Small intestine (tissue), 16 donors: ENCODE measurements at places on chromosomes 5 and 9.
A peak's percentile ranks its signal among the peaks of the same experiment; 100 is the strongest.

DNA sequence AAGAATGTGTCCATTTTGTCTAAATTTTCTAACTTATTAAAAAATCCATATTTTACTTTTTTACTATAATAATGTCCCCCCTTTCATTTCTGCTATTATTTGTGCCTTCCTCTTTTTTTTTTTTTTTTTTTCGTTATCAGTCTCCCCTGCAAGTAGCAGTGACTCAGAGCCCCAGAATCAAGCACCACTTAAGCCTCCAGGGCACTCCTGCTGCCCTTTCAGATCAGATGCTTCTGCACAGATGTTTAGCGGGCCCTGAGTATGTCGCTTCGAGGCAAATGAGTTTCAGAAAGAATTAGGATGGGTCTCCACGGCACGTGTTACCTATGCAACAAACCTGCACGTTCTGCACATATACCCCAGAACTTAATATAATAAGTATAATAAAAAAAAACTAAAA lies 11.7 kb downstream of the MED7 start:
- no peak for DNase-seq

DNA sequence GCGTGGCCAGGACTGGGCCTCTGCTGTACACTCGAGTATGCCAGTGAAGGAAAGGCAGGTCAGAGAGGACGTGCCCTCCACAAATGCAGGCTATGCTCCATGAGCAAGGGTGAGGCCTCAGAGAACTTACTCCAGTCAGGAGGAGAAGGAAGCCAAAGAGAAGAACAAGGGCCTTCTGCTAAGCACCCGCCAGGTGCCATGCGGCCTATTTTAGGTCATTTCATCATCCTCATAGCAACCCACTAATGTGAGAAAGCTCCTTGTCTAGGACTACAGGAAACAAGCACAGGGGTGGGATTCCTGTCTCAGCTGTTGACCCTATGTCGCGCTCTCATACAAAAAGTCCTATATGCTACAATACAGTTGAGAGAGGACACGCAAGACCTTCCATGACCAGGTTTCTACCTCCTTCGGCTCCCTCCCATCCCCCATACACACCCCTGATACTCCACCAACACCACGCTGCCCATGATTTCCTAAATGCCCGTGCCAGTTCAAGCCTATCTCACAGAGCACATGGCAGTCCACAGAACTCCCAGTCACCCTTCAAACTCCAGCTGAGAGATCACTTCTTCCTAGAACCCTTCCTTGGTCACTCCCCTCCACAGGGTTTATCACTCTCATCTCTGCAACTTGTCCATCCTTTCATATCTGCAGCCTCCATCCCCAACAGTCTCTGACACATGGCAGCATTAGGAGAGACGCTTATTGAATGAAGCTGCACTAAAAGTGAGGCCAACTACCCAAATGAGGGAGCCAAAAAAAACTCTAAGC lies 26.8 kb downstream of the PSMB7 start:
- DNase-seq = no peak

DNA sequence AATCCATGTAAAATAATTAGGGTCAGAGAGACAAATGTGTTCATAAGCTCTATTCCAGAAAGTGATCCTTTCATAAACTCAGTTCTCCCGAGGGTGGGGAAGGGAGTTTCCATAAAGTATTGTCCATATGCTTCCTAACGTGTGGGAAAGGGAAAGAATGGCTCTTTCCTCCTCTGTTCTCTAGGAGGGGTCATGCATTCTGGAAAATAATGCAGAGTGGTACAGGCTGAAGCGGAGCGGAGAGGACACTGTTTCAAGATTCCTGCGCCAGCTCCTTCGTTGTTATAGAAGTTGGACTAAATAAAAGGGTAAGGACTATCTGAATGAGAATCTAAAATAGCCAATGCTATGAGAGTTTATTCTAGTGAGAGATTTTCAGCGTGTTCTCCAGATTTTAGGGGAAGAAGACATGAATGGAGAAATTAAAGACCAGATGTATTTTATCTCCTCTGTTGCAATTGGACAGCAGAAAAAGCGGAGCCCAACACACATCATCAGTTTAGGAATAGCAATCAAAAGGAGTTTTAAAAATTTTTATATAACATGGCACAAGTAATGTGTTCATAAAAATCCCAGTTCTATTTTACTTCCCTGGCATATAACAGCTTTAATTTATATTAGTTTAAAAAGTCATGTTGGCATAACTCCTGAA lies 166.9 kb upstream of the MPDZ start:
- DNase-seq = no peak

DNA sequence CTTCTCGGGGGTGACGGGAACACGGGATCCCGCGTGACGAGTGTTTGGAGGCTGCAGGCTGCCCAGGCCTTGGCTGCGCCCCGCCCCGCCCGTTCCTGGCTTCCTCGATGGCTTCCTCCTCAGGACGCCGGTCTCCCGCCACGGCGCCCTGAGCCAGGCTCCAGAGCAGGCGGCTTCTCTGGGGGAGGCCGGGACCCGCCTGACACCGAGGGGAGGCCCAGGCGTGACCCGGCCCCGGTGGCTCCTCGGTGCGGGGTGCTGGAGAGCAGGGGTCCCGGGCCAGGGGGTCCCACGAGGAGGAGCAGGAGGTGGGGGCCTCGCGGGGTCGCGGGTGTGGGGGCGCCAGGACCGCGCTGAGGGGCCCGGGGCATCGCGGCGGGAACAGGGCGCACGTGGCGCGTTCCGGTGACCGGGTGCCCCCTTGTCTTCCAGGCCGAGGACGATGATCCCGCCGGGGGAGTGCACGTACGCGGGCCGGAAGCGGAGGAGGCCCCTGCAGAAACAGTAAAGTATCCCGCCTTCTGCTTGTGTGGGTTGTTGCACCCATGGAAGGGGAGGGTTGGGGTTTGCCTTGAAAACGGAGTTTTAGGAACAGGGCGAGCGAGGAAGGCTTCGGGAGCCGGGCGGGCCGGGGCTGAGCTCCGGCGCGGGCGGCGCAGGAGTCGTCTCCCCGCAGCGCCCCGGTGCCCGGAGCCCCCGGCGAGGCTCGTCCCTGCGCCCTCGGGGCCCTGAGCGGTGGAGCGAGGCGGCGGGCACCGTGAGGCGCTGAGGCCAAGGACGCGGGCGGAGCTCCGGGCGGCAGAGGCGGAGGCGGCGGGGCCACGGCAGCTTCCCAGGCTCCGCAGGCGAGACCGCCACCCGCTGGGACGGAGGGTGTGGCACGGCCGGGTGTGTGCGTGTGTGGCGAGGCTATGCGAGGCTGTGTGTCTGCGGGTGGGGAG lies 22.2 kb downstream of the AHRR start:
- DNase-seq = peak; percentile 70

GRCh38 chr5:57317341-57317740 lies 143.5 kb downstream of the GPBP1 start:
- no peak for DNase-seq

- DNase-seq = no peak
These were observed 758.8 kb downstream of the NR2F1-AS1 start for GRCh38 chr5:92822183-92822582.

DNA sequence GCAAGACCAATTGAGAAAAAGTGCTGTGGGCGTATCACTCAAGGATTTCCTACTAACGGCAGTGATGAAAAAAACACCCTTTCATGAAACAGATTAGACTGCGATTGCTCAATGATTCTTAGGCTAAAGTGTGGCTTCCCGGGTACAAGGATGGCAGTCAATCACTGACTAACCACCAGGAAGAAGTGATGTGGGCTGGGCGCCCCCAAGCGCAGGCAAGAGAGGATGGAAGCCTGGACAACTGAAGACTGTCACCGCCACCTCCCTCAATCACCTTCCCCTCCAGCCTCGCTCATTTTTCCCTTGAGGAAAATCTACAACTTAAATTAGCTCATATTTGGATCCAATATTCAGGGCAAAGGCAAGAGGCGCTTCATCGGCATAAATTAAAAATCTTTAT lies 707.2 kb downstream of the MTRR start:
- no peak for DNase-seq

GRCh38 chr5:17123010-17123409 lies 94.4 kb upstream of the BASP1 start:
- DNase-seq = no peak

GRCh38 chr5:90112033-90112692 lies 297.4 kb downstream of the CETN3 start:
- no peak for DNase-seq

DNA sequence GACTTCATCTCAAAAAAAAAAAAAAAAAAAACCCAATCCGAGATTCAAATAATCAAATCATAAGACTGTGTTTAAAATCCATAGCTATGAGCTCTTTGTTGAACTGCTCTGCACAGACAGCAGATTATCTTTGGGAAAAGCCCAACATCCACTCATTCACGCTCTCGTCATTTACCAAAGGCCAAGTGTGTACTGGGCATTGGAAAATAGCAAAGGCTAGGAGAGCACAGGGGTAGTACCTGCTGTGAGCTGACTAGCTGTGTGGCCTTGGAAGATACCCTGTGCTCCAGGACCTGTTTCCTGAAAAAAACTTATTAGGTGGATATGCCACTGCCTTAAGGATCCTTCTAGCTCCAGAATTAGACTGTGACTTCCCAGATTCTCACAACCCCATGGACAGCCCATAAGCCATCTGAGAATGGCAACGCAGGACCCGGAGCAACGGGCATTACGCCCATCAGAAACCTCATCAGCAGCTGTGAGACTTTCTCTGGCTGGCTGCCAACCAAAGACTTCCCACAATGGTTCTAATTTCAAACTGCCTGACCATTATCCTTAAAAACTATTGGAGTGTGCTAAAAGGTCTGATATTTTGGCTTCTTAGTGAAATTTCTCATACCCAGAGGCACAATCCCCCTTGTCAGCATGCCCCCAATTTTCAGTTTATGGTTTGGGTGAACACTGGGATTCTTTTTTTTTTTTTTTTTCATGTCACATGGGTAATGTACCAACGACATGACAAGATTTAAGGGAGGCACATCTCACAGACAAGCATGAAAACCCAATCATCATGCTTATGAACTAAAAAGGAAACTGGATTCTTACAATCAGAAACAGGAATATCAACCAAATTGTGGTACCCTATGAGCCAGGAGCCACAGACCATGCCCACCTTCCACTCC lies 16.8 kb downstream of the SERINC5 start:
- no peak for DNase-seq

DNA sequence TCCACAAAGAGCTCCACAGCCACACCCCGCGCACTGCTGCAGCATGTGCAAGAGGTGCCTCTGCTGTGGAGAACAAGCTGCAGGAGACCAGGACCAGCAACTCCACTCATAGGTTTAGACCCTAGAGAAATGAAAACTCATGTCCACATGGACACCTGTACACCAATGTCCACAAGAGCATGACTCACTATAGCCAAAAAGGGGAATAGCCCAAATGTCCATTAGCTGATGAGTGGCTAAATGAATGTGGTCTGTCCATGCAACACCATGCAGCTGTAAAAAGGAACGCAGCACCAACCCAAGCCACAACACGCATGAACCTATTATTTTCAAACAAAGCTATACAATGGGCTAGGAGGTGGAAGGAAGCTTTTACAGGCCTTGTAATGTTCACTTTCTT lies 18.1 kb downstream of the DYNC2I2 start:
- no peak for DNase-seq

- no peak for DNase-seq
These were observed 31.7 kb upstream of the NFIB start for GRCh38 chr9:14345354-14346230.

DNA sequence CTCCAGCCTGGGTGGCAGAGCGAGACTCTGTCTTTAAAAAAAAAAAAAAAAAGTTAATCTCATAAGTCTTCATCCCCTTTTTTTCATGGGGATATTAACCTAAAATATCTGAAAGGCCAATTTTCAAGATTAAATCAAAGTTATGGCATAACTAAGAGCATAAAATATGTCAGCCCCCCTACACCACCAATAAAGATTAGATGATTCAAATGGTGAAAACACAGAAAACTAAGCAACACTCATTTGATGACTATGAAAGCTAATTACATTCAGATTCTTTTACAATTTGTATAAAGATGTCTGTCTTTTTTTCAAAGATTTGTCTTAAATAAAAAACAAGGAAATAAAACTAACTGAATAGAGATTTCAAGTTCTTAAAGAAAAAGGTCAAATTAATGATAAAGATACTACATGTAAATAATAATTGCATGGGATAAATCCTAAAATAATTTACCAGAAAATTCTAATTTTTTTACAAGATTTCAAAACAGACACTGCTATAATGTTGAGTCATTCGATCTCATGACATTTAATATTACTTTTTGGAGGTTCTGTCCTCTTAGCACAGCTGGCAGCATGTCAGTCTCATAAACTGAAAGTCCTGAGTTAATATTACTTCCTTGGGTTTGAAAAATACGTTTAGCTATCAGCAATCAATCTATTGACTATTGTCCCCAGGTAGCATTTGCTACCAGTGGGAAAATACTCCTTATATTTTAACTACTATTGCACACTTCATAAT lies 112.9 kb downstream of the KIAA0825 start:
- no peak for DNase-seq

DNA sequence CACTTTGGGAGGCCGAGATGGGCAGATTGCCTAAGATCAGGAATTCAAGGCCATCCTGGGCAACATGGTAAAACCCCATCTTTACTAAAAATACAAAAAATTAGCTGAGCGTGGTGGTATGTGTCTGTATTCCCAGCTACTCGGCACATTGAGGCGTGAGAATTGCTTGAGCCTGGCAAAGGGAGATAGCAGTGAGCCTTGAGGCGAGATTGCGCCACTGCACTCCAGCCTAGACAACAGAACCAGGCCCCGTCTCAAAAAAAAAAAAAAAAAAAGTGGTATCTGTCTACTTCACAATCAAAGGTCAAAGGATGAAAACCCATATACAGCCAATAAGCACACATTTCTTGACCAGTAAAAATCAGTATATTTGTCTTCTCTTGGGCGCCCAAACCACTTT lies 728.5 kb upstream of the ADAMTS16 start:
- DNase-seq = no peak

DNA sequence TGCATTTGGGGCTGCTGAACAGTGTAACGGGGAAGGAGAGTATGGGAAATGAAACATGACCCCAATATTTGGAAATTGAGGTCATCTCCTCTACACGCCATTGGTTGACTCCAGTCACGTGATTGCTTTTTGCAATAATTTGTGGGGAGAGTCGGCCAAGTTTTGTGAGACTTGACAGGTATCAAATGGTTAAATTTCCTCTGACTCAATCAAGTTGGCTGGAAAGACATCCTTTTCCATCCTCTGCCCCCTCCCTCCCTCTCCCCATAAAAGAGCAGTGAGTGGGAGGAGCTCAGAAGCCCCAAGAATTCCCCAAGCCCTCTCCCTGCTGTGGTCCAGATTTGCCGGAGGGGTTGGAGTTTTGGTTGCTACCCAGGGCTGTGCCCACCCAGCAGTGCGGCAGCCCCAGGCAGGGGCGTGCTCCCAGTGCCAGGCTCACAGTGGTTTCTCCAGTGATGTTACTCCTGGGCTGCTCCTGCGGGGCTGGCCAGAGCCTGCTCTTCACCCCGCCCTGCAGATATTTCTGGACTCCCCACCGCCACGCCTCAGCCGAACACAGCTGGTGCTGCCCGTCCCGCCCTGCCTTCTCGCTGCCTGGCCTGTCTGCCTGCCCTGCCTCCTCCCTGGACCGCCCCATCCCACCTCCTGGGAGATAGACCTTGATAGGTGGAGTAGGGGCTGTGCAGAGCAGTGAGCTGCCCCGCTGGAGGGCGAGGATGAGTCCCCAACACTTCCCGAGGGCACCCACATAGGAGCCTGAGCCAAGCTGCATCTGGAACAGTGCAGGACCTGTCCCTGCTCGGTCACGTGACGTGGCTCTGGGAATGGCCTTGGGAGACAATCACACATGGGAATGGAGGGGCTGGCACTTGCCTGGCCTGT lies 3.4 kb downstream of the COL5A1 start:
- peak; percentile 47 for DNase-seq

GRCh38 chr5:1865486-1865885 lies 17.2 kb downstream of the IRX4 start:
- no peak for DNase-seq
